Stimulated activated CD4-positive, alpha-beta T cell treated with anti-CD3 and anti-CD28 coated beads, TNF-alpha, amount 100 ng/mL, for 24 hours (primary cell): ENCODE measurements at places on chromosomes 12 and 14.

GRCh38 chr14:35384455-35385041 is 20.0 kb downstream of the NFKBIA start:
- no peak for DNase-seq

- DNase-seq, result no peak
Observed at GRCh38 chr14:34711169-34711568, 3.2 kb downstream of the CFL2 start.

GRCh38 chr14:100540141-100540925 is 46.9 kb downstream of the BEGAIN start:
- no peak for DNase-seq

GRCh38 chr12:46145881-46146280 is 123.0 kb downstream of the SLC38A1 start:
- no peak for DNase-seq

DNA sequence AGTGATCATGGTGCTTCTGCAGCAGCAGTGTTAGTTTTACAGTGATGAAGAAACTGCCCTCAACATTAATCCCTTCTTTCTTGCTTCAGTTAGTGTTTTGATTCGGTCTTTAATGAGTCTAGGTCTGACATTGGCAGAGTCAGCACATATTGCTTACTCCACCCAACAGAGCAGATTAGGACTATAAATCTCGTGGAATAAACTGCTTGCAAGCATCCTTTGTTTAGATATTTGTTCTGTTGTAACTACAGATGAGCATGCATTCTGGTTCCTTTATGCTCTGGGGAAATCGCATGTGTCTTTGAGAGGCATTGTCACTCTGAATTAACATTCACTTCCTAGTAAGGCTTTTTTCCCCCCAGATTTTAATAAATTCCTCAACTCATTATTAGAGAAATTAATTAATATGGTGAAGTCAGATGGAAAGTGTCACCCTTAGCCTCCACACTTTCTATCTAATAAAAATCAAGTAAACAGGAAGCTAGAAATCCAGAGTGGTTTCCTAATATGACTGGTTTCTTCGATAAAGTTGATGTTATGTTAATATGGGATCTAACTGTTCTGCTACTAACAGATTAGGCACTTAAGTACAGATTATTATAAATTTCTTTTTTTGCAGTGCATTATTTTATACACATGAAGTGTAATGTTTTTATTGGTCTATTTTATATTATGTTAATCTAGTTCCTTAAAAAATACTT is 86.2 kb upstream of the SSTR1 start:
- no peak for DNase-seq

GRCh38 chr14:98909251-98909944 is 362.6 kb downstream of the BCL11B start:
- no peak for DNase-seq

DNA sequence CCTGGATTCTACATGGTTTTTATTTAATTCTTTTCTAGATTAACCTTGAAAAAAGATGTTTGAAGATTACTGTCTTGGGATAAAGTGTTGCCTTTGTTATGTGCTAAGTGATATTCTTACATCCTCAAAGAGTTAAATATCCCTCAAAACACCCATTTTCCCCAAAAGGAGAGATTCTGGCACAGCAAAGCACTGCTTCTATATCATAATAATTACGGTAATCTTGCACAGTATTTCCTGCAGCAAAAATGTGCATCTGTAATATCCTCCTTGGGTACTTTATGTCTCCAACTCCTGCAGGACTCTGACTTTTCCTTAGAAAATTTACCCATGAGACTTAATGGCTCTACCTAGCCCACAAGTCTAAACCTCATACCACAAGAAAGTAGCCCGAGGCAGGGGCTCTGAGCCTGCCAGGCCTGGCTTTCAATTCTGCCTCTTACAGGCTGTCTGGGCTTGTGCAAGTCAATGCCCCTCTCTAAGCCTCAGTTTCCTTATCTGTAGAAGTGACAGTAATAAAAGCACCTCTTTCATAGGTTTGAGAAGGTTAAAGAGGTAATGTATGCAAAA is 45.8 kb downstream of the SVOP start:
- no peak for DNase-seq

DNA sequence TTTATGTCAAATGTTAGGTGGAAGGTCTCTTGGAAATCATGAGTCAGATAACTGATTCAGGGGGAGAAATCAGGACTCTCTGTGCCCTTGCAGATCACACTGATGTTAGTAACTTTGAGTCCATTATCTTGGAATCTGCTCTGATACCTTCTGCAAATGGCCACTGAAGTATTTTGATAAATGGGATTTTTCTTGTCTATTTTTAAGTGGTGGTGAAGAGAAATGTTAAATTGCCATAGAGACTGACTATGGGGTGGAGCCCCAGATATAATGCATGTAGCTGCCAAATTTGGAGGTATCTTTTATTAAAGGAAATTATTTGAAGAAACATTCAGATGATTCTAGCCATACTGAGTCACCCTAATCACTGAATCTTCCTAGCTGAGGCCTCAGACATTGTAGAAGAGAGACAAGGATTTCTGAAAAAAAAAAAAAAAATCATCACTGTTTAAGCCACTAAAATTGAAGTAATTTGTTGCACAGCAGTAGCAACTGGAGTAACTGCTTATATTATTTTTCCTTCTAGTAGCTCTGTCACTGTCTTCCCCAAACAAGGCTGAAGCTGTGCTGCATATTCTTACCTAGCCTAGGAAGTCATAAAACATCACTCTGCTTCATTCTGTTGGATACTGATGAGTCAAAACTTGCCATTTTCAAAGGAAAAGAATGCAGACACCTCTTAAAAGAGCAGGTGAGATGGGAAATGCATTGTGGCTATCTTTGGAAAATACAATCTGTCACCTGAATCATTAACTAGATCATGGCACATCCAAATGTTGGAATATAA is 36.0 kb upstream of the CLEC14A start:
- DNase-seq, result no peak

DNA sequence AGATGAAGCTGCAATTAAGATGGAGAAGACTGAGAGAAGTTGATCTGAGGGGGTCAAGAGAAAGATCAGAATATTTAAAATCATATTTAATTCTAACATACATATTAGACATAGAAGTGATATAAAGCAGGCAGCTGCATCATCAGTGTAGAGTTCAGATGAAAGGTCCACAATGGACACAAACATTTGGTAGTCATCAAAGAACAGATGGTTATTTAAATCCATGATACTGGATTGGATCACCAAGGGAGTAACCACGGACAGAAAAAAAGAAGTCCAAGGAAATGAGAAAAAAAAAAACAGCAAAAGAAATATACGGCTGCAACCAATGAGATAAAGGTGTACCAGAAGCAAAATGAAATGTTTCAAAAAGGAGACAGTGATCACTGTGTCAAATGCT is 20.1 kb downstream of the NOVA1 start:
- no peak for DNase-seq

DNA sequence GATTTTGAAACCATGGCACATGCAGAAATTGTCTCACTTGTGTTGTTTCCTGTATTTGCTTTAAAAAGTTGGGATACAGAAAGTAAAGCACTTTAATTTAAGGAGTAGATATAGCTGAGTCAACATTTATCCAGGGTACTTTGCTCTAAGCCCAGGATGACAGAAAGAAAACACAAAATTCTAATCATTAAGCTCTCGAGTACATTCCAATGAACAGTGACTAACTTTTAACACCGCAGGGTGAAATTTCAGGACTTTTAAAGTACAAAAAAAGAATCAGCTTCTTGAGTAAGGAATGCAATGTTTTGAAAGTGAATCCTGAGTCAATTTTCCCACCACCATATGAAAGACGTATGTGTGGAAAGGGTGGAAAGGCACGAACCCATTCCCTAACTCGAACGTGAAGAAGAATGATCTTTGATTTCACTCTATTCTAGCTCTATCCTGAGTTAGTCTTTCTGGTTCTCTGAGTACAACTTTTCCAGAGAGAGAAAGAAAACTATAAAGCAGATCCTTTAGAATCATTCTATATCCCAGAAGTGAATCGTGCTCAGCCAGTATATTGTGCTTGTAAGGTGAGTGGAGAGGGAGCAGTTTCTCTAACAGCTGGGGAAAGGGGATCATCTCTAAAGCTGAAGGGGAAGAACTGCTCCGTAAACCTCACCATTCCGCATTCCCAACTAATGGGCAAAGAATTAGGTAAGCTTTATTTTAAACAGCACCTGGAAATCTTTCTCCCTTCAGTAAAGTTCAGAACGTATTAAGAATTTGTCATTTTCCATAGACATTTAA is 779.0 kb upstream of the FLRT2 start:
- DNase-seq, result no peak

GRCh38 chr14:69613312-69614073 is 2.1 kb downstream of the SUSD6 start:
- DNase-seq, result no peak

DNA sequence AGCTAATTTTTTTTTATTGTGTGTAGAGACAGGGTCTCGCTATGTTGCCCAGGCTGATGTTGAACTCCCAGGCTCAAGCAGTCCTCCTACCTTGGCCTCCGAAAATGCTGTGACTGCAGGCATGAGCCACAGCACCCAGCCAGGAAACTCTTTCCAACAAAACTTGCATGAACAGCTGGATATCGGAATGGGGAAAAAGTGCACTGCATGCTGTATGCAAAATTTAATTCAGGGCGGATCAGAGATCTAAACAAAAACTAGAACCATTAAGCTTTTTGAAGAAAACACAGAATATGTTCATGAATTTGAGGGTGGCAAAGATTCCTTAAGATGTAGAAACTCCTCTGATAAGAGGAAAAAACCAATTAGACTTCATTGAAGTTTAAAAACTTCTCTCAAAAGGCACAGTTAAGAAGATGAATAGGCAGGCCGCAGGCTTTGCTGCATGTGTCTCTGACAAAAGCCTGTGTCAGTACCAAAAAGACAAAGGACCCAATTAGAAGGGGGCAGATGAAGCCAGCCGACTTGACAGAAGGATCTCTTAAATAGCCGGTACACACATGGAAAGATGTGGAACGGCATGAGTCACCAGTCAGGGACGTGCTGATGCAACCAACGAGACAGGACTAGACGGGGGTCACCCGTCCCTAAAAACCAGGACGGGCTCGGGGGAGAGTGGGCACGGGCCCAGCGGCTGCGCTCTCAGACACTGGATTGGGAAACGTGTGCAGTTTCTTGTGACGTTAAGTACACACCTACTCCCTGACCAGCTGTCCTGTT is 34.8 kb upstream of the MMP17 start:
- no peak for DNase-seq

GRCh38 chr14:93733631-93734030 is 54.7 kb downstream of the PRIMA1 start:
- DNase-seq, result no peak

- DNase-seq, result no peak
Observed at GRCh38 chr12:53074999-53075370, 4.2 kb downstream of the SPRYD3 start.

- no peak for DNase-seq
Observed at GRCh38 chr14:22748206-22748605, 18.3 kb upstream of the OXA1L start.

- no peak for DNase-seq
Observed at GRCh38 chr12:6333029-6333428, 8.8 kb downstream of the TNFRSF1A start.
